NCI-H2107 (cell line): ENCODE measurements at places on chromosomes 11 and 22.

- no peak for DNase-seq
Measured at GRCh38 chr11:36311926-36312595, 16.0 kb downstream of the PRR5L start.

DNA sequence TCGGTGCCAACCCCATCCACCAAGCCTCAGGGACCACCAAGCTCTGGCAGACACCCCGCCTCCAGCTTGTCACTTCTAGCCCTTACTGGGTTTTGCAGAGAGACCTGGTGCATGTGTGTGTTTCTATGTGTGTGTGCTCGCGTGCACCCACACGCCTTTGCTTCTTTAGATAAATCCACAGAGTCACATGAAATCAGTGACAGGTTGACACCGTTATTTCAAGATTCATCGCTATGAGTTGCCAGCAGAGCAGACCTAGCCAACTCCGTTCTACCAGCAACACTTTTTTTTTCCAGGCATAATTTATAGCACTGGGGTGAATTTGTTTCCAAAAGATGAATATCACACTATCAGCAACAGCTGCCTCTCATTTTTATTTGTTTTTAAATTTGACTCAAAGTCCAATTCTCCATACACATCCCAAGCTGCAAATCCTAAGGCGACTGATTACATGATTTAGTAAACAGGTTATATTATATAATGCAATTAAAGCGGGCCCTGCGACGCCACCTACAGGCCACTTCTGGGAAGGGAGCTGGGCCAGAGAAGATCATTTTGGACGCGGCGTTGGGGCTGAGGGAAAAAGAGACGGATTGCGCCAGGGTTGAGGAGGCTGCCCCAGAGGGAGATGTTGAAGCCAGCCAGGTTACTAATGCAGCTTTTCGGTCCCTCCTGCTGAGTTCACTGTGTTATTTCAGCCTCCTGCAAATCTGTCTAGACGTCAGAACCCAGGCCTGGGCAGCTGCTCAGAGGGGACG is 150.5 kb downstream of the FEZ1 start:
- DNase-seq = no peak

DNA sequence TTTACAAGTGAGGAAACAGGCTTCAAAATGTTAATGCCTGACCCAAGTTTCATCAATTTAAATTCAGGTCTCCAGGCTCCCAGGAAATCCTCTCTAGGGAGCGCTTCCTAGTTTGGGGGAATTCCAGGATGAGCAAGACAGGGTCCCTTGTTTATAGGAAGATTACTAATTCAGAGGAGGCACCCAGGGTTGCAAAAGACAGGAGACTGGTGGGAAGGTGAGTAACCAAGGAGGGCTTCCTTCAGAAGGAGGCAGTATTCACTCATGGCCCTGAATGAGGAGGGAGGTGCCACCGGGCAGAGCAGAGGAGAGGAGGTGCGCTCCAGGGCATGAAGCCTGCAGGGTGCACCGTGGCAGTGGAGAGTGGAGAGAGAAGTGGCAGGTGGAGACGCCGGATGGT is 1.6 kb downstream of the TMEM132A start:
- DNase-seq = no peak

DNA sequence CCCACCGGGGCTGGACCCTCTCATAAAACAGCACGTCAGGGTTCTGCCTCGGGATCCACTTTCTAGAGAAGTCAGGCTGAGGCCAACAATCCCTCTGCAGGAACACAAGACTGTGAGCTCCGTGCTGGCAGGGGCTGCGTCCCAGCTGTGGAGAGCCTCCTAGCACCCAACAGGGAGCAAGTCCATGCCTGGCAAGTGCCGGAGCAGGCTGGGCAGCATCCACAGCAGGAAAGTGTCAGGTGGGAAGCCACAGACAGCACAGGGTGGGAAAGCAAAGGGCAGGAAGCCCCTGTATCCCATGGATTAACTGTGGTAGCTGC is 682.3 kb downstream of the TBC1D22A start:
- no peak for DNase-seq

GRCh38 chr11:59186130-59186594 is 14.2 kb downstream of the DTX4 start:
- DNase-seq = no peak

- no peak for DNase-seq
Measured at GRCh38 chr22:36610056-36610455, 81.1 kb upstream of the EIF3D start.

DNA sequence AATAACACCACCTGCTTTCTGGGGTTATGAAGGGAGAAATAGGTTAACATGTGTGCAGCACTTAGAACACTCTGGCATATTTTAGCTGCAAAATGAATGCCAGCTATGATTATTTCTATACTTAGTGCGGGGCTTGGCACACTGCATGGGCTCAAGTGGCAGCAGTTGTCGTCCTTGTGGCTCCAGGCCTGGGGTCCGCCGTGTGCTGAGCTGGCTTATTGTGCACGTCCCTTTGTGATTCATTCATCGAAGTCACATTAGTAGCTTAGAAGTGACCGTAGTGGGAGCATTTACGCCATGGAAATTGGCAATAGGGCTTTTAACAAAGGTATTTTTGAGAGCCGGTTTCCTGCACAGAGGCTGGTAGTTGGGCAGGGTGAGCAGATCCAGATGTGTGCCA is 4.2 kb downstream of the RASD2 start:
- no peak for DNase-seq

DNA sequence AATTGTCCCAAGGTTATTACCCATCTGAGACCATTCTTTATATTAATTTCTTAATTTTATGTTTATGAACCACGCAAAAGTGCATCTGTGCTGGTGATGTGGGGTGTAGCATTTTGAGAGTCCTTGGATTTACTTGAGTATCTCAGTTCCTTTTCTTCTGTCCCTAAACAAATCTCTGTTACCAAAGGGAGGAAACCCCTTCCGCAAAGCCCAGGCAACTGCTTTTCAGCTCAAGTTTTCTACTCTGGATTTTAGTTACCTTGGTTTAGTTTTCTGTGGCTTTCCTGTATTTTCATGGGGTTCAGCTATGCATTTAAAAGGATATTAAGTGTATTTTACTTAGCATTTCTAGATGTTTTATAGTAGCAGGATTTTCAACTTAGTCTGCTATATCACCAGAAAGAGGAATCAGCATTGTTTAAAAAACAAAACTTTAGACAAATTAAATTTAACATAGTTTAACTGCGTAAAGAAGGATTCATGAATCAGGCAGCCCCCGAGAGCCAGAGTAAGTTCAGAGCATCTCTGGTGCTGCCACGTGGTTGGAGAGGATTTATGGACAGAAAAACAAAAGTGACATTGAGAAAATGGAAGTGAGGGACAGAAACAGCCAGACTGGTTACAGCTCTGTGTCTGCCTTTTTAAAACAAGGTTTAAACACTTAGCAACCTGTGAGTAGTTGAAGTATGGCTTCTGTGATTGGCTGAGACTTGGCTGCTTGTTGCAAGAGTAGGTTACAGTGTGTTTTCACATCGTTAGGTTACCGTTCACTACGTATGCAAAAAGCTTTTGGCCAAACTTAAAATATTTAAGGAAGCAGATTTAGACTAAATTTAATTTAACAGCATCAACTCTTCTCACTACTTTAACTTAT is 9.6 kb downstream of the ADM start:
- no peak for DNase-seq

GRCh38 chr11:1509626-1510255 is 23.2 kb upstream of the MOB2 start:
- no peak for DNase-seq

DNA sequence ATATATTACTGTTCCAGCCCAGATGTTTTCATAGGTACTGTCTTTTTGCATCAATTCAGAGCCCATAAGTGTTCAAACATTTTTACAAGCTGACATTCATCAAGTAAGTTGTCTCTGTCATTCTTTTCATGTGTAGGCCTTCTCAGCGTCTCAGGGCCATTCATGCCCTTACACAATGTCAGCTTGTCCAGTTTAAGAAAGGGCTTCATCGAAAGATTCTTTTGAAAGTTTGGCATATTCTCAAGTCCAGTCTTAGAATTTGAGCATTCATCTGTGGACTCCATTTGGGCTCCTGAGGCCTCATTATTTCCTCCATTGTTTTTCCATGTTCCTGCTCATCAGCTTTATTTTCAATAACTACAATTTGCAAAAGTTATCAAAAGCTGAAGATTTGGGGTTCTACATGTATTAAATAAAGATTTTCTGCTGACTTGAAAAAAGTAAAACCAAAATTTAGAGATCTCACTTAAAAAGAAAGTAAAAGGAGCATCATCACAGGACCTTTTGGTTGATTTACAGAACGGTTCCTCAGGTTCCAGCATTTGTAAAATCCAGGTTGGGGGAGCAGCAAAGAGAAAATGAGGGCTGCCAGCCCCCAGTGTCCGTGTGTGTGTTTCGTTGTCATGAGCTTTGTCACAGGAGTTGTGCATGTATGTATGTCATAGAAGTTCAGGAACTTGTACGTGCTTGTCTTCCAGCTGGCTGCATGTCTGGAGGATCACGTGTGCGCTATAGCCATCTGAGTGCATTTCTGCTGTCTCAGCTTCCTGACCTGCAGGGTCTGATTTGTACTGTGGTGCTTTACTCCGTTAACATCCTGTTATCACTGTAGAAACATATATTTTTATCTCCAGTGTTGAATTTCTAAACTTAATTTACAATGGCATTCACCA is 15.6 kb downstream of the MOV10L1 start:
- no peak for DNase-seq

DNA sequence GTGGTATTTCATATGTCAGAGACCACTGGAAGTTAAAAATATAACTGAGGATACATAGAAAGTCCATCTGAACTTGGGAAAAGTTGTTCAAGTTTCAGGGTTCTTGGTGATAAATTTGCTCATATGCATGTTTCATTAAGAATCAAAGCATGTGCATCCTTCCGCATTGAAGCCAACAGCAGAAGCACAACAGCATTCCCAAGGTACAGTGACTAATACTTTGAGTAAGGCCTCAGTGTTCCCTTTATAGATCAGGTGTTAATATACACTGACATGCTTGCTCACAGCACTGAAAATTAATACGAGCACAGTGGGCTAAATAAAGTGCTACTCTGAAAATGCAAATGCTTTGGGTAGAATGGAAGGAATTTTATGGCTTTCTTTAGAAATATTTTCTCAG is 691.1 kb downstream of the METTL15 start:
- DNase-seq = no peak

DNA sequence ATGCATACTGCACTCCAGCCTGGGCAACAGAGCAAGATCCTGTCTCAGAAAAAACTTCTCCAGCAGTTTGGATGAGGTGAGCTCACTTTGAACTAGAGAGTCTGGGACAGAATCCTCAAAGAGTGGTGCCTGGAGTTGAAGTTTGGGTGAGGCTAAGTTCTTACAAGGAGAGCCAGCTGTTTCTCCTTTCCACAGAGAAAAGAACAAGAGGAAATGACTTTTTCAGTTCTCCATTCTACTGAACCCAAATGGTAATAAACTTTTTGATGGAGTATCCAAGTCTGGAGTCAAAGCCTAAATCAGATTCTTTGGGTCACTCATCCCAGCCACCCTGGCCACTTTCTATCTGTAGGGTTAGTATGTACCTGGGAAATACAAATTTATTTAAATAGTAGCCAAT is 102.7 kb downstream of the TRAF6 start:
- DNase-seq = no peak

DNA sequence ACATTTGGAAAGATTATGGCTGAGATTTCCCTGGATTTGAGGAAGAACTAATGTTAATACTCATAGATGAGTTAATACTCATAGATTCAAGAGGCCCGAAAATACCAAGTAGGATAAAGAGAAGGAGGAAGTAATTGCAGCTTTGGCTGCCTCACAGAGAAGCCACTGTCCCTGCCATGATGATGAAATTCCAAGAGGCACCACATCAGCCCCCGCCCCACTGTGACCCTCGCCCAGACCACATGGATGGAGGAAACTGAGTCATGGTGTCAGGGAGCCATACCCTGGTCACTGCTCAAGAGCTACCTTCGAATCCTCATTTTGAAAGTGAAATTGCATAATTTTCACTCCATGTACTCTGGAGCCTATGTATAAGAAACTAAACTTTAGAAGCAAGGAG is 92.9 kb upstream of the SLC22A12 start:
- no peak for DNase-seq

DNA sequence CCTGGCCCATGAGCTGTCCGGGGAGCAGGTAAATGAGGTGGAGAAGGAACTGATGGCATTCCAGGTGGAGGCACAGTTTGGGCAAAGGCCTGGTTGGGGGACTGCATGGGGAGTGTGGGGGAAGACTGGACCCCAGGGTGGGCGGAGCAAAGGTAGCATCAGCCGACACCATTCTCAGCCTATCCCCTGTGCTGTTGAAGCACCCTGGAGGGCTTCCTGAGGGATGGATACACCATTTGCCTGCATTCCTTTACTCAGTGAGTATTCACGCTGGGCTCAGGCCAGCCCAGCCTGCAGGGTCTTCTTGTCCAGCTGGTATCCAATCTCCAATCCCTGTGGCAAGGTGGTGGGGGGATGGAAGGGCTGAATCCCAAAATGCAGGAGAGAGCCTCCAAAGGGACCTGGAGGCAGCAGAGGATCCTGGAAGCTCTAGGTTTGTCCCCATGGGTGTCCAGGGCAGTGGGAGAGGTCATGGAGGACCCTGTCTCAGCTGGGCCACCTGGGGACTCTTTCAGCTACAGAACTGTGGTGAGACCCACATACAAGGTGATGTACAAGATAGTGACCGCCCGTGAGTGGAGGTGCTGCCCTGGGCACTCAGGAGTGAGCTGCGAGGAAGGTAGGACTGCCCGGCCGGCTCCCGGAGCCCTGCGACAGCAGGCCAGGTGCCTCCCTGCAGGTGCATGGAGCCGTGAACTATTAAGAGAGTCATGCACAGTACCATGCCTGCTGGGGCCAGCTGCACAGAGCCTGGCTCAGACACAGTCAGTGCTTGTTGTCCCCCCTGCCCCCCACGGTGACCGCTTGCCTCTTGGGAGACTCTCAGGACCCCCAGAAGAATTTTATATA is 9.5 kb downstream of the EMID1 start:
- DNase-seq = no peak

- DNase-seq = no peak
Measured at GRCh38 chr22:21626073-21626734, 3.6 kb downstream of the YDJC start.

DNA sequence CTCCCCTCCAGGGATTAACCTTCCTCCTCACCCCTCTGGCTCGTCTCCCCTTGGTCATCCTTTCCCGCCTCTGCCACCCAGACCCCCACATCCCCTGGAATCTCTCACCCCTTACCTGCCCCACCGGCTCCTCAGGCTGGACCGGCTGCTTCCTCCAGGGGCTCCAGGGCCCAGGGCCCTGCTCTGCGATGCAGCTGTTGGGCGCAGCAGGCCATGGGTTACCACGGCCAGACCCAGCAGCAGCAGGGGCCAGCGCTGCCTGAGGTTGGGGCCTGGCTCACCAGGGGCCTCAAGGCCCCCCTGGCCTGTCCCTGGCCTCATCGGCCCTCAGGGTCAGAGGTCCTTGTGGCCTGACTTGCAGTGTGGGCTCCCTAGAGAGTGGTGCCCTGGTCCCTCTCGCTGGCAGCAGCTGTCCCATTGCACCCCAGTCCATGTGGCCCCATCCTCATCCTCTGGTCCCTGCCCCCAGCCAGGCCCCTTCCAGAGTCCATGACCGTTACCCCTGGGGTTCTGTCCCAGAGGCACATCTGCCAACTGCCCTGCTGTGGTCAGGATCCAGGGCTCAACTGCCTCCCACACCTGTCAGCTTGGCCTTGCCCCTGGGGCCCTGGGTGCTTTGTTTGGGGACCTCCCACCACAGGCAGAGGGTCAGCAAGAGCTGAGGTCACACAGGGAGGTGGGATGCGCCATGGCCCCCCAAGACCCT is at the start of gene IGLL1:
TSS of gene IGLL1 (minus strand) at position 421 of the 706 bp plus-strand sequence. CDS start at position 321, 100 bp downstream.
- DNase-seq = no peak
